ENCODE measurements at places on chromosomes 6 and 20.

DNA sequence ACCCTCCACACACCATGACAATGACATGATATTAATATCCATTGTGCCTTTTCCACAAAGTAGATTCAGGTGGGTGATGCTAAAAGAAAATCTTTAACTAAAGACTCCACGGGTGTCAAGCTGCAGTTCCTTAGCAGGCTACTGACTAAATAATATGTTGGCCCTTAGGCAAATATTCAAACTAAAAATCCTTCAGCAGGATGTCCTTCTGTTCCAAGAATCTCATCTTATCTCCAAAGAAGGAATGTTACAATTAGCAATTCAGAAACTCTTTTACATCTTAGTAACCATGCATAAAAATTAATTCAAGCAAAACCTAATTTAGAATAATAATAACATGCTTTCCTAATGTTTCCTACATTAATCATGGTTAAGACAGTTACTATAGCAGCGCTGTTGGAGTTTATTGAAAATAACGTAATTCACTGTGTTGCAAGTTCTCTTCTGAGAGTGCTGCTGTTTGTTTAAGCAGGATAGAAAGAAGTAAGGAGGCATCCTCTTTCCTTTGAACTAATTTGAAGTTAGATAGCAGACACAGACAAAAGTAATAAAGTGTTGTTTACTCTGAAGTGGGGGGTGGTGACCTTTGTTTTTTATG, 414.8 kb upstream of the CDH4 start:
- no peak for DNase-seq

DNA sequence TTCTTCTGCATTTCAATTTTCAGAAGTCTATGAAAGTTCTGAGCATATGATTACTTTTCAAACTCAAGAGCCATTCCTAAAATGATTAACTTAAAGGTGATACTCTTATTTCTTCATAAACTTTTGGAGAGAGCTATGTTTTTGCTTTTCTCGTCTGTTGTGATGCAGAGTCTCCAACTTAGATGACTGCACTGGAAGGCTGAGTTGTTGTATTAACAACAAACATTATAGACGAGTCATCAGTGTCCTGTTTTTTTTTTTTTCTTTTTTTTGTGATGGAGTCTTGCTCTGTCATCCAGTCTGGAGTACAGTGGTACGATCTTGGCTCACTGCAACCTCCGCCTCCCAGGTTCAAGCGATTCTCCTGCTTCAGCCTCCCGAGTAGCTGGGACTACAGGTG, 101.9 kb downstream of the CD109 start:
- no peak for DNase-seq

- DNase-seq = no peak
These were observed 244.2 kb downstream of the NRN1 start for GRCh38 chr6:5762561-5762968.

GRCh38 chr20:34365765-34366213, 2.7 kb downstream of the ITCH start:
- peak; percentile 51 for DNase-seq

DNA sequence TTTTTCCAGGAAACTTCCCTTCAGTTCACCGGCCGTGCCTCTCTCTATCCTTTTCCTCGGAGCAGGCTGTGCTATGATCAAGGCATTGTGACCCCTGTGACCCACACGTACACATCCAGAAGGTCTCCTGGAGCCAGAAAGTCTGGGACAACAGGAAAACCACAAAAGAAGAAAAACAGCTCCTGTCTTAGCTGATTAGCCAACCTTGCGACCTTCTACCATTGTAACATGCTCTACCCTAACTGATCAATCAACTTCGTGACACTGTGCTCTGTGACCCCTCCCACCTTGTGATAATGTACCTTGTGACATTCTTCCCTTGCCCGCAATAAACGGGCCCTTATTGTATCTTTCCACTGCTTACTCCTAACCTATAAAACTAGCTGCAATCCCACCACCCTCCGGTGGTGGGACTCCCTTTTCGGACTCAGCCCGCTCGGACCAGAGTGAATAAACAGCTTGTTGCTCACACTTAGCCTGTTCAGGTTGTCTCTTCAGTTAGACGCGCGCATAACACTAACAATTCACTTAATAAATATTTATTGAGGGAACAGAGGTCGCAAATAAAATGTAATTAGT, 24.2 kb downstream of the ZNF311 start:
- DNase-seq = peak; percentile 41

Measured in GM12891 (cell line).